ENCODE measurements at places on chromosomes 12 and 14. TPM values are rescaled to one million over a fixed set of nuclear protein-coding genes. Genes with fewer than 3 reads are reported as not detected.
A peak's percentile ranks its signal among the peaks of the same experiment; 100 is the strongest.

DNA sequence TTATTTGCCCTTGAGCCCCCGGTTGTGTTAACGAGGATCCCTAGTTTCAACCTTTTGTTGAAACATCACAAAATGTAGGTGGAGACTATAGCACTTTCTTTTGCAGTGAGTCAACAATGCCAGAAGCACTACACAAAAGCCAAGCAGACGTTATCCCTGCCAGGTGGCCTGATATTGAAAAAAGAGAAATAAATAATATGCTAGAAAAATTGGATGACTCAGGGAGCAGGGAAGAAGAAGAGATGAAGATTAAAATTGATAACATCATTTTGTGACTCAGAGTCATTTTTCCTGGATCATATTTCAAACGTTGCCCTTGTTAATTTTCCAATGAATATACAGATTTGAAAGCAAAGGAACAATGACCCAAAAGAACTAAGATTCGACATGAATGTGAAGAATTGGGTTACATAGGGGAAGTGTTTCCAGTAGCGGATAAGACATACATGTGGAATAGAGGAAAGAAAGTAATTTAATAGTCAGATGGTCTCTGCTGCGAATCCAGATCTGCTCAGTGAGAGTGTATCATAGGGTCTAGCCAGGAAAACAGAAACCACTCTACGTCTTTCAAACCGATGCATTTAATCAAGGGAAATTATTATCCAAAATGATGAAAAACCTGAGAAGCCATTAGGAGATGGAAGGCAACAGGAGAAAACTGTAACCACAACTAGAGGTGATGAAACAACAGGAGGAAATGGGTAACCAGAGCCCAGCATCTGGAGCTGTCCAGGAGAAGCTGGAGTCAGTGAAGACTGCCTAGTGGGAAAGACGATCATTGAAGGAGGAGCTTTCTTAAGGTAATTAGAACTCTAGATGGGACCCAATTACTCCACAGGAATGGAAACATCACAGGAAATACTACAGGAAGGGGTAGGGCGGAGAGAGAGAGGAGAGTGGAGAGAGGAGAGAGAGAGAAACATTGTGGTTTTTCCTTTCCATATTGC lies 57.9 kb downstream of the RERG start:
- no peaks in the 10 kb centered on the region for H3K36me3 ChIP-seq
- H3K27me3 ChIP-seq, result peaks cover 43% of the 10 kb centered on the region
- no peak overlapping the region for H3K4me3 ChIP-seq
- H3K27ac ChIP-seq, result no peak overlapping the region
- H3K4me1 ChIP-seq, result no peaks in the 10 kb centered on the region
- no peak for DNase-seq

DNA sequence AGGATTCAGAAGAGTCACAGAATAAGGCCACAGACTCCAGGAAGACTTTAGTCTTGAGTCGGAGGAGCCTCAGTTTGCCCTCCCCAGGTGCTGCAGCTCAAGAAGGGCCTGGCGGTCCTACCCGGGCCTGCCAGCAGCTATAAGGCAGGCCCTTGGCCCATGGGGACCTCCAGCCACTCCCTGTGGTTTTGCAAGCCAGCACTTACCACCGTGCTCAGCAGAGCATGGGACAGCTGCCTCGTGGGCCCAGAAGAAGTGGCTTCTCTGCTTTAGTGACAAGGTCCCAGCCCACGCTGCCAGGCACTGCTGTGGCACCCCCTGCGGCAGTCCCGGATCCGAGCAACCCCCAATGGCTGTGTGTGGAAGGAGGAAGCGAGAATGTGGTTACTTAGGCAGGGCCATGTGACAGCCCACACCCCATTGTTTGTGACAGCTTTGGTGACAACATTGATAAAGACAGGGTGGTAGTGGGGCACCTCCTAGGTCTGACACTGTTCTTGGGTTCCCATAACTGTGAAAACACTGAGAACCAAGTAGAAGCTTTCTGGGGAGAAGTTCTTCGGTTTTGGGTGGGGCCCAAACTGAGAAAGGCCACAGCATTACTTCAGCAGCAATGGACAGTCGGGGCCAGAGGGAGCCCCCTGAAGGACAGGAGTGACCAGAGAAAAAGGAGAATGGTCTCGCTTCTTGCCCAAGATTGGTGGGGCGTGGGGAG lies at the start of gene SELPLG:
TSS of gene SELPLG (minus strand) at position 361 of the 715 bp plus-strand sequence. CDS start 9,587 bp downstream, outside the sequence.
- H3K4me3 ChIP-seq, result no peak within 1 kb of the TSS
- no peaks in the 10 kb centered on the region for H3K27me3 ChIP-seq
- no peaks in the 10 kb centered on the region for H3K36me3 ChIP-seq

WIF1 gene
- total RNA-seq, result not detected

NGB gene
- not detected for total RNA-seq

- H3K27me3 ChIP-seq, result no peaks in the 10 kb centered on the region
- no peak for DNase-seq
- H3K4me3 ChIP-seq, result no peak overlapping the region
- no peaks in the 10 kb centered on the region for H3K4me1 ChIP-seq
Observed at GRCh38 chr14:68766299-68767247, 26.3 kb downstream of the ZFP36L1 start.

CSAD gene
- 21.5 TPM for total RNA-seq

- H3K27ac ChIP-seq, result no peak overlapping the region
- no peaks in the 10 kb centered on the region for H3K27me3 ChIP-seq
- H3K36me3 ChIP-seq, result no peaks in the 10 kb centered on the region
- no peak for DNase-seq
- H3K4me1 ChIP-seq, result no peaks in the 10 kb centered on the region
Observed at GRCh38 chr12:18620986-18621385, 116.8 kb downstream of the PLCZ1 start.

- H3K27ac ChIP-seq, result no peak overlapping the region
- no peak for DNase-seq
- H3K4me3 ChIP-seq, result no peak overlapping the region
Observed at GRCh38 chr14:99724196-99724891, 40.2 kb downstream of the CYP46A1 start.

- H3K27ac ChIP-seq, result no peak overlapping the region
- H3K36me3 ChIP-seq, result no peaks in the 10 kb centered on the region
- DNase-seq, result no peak
- H3K4me1 ChIP-seq, result no peaks in the 10 kb centered on the region
Observed at GRCh38 chr14:24883576-24883975, 166.4 kb downstream of the STXBP6 start.

DNA sequence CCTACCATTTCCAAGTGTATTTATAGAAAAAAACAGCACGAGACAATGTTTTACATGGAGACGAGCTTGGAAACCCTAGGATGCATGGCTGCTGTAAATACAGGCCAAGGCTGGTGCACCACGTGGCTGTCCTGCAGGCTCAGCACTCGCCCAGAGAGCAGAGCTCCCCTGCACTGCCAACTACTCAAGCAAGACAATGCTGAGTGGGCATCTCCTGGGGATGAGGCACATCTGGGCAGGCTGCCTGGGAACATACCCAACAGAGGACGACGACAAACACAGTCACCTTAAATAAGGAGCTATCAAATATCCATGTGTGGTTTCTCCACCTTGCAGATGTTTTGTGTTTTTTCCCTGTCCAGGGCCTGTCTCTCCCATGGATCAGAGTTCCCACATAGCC lies 128.3 kb upstream of the PRMT8 start:
- no peak overlapping the region for H3K4me3 ChIP-seq
- peak; percentile 31 for DNase-seq
- no peaks in the 10 kb centered on the region for H3K27me3 ChIP-seq
- no peaks in the 10 kb centered on the region for H3K4me1 ChIP-seq
- no peaks in the 10 kb centered on the region for H3K36me3 ChIP-seq
- no peak overlapping the region for H3K27ac ChIP-seq

DNA sequence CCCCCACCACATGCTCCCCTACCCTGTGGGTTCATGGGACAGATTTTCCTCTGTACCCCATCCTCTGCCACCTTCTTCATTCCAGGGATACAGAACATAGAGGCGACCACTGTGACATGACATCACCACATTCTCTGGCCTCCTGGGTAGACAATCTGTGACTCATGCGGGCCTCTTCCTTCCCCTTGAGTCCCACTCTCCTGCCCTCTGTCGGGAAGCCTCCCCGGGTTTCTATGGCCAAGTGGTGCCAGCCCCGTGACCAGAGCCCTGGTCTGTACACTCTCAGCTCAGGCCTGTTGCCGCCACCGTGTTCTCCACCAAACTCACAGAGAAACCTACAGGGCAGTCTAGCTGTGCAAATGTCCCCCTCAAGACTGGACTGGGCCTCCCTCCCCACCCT lies 8.0 kb downstream of the CLMN start:
- no peak overlapping the region for H3K4me3 ChIP-seq
- H3K27me3 ChIP-seq, result no peaks in the 10 kb centered on the region
- no peaks in the 10 kb centered on the region for H3K36me3 ChIP-seq
- no peak for DNase-seq
- no peak overlapping the region for H3K27ac ChIP-seq

PIP4K2C gene
- 83.6 TPM for total RNA-seq

DNA sequence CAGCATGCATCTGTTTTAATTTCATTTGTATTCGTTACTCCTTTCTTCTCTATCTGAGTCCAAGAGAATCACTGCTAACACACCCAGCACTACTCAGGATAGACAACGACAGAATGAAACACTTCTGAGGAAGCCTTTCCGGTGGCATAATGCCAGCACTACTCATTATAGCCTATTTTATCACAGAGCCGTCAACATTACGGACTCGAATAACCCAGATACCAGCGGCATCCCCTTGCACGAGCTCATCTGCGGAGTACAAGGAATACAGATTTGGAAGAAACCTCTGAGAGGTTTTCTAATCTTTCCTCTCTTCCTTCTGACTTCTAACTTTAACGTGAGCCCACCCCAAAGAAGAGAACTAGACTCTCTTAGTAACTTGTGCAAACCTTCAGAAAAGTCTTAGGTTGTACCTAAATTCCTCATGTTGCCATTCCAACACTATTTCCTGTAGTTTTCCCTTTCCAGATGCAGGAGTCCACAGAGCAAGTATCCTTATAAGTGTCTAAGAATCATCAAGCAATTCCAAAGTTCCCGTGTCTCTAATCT lies 248.1 kb downstream of the APAF1 start:
- no peak overlapping the region for H3K4me3 ChIP-seq
- no peak for DNase-seq
- H3K4me1 ChIP-seq, result no peaks in the 10 kb centered on the region
- H3K27me3 ChIP-seq, result peaks cover 88% of the 10 kb centered on the region
- H3K27ac ChIP-seq, result no peak overlapping the region

DNA sequence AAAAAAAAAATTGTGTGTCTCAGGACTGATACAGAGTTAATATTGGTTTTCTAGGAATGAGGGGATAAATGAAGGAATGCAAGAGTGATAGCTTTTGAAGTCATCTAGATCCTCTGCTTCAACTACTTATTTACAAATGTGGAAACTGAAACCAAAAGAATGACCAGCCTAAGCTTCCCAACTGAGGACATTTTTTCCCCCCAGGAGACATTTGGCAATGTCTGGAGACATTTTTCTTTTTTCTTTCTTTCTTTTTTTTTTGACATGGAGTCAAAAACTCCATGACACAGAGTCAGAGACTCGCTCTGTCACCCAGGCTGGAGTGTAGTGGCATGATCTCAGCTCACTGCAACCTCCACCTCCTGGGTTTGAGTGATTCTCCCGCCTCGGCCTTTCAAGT lies 15.3 kb downstream of the DLK1 start:
- no peak overlapping the region for H3K27ac ChIP-seq
- H3K27me3 ChIP-seq, result no peaks in the 10 kb centered on the region
- H3K4me1 ChIP-seq, result peaks cover 3% of the 10 kb centered on the region
- no peak for DNase-seq

DNA sequence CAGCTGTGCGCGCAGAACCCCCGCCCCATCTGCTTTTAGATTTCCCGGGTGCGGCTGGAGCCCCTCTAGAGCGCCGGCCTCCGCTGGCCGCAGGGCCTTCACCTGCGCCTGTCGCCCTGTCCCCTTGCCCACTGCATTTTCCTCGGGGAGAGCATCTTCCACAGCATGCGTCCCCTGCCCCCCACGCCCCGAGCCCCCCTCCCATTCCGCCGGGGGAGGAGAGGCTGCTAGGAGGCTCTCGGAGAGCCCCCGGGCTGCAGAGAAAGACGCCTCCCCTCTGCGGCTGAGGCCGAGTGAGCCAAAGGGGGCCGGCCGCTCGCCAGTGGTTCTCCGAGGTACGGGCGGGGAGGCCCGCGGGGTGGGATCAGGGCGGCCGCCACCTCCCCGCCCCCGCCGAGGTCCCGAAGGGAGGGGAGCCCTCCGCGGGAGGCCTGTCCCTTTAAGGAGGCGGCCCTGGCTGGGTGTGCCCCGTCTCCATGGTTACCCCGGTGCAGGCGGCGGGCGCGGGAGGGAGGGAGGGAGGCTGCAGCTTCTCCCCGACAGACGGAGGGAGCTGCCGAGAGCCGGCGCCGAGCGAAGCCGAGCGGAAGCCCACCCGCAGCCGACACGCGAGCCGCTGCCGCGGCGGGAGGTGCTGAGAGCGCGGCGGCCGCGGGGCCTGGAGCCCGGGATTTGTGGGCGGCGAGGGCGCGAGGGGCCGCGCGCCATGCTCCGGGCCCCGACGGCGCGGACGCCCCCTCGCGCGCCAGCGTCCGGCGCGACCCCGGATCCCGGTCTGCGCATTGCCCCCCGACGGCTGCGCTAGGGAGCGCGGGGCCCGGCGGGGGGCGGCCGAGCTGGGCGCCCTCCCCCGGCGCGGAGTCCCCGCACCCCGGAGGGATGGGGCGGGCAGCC lies at the start of gene KCNH3:
TSS of gene KCNH3 (plus strand) at position 521 of the 894 bp plus-strand sequence. CDS start 387 bp downstream, outside the sequence.
- H3K27ac ChIP-seq, result no peak within 1 kb of the TSS
- H3K4me1 ChIP-seq, result peaks cover 30% of the 10 kb centered on the region
- DNase-seq, result peak; percentile 69
- peak within 1 kb of the TSS; percentile 63 for H3K4me3 ChIP-seq
- H3K36me3 ChIP-seq, result no peaks in the 10 kb centered on the region
- peaks cover 11% of the 10 kb centered on the region for H3K27me3 ChIP-seq
